ENCODE measurements at places on chromosomes 11 and 22.

DNA sequence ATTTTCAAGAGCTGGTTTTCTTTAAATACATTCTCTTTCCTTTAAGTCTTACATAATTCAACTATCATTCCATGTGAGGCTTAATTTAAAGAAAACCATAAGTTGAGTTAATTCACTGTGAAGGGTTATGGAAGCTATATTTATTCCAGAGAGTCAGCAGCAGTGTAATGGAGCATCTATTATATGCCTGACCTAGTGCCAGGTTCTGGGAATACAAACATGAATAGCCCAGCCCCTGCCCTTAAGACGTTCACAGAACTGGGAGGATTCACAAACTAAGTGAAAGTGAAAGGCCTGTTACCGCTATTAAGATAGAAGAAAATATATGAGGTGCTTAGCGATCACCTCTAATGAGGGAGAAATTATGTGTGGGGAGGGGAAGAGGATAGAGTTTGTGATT lies 408.9 kb upstream of the CCDC90B start:
- DNase-seq = no peak

DNA sequence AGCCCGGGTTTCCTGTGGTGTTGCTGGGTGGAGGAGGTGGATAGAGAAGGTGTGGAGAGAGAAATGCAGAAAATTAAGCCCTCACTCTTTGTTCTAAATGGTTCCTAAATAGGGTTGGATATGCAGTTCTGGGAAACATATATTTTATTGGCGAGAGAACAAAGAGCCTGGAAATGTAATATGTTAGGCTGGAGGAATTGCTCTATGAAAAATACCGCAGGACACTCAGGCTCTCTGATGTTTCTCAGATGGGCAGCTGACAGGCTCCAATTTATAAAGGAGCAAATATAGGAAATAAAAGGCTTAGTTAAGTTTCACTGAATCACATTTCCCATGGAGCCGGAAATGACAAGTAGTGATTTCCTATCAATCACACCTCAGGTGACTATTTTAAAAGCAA lies 428.0 kb downstream of the TMEM135 start:
- DNase-seq = no peak

GRCh38 chr11:131829725-131830124 lies 459.3 kb downstream of the NTM start:
- DNase-seq = no peak

DNA sequence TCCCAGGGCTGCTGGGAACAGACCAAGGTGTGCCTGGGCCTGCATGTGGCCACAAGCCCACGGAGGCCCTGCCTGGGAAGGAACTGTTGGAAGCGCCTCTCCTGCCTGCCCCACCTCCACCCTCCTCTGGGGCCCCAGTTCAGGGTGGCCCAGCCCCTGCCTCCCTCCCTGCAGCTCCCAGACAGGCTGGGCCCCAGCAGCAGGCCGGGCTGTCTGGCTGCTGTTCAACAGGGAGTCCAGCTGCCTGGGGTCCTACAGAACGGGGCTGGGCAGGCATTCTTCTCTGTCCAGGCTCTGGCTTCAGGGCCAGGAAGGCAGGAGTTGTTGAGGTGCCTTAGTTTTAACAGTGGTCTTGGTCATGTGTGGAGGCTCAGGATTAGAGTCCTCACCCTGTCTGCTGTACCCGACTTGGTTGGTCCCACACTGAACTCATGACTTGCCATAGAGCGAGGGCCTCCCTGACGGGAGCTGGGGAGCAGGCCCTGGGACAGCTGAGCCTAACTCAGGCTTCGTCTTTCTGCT lies 11.8 kb downstream of the PRDM11 start:
- DNase-seq = no peak

DNA sequence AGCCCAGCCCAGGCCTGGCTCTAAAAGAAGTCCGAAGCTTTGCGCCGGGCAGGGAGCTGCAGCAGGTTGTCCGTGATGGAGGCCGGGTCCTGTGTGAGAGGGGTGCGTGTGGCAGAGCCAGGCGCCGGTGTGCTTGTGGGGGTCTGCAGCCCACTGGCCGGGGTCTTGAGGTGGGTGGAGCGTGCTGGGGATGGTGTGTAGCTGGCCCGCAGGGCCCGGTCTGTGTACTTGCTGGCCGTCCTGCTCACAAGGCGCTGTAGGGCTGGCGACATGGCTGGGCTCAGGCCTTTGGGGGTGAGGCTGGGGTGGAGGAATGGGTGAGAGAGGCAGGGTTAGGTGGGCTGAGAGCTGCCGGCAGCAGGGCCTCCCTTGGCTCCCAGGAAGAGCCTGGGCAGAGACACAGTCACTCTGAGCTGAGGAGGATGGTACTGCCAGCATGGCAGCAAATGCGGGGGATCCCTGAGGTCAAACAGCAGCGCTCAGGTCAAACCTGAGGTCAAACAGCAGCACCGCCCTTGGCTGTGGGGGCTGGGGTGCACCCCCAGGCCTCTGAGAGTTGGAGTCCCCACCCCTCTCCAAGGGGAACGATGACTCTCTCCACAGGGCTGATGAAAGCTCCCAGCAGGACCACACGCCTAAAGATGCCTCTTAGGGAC lies 3.2 kb downstream of the TSSK2 start:
- DNase-seq = no peak

DNA sequence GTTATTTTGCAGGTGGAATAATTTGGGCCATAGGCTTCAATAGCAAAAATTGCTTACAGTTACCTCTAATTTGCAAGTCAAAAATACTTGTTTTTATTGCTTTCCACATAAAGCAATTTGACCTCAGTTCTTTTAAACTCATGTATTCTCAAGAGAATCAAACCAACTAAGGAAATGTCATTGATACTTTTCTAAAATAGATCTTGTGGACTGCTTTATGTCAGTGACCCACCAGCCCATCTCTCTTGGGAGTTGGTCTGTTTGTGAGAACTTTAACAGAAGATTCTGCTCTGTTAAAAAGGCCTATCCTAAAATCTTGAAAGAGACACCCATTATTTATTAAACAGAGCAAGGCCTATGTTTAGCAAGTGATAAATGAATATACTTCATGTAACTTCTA lies 75.2 kb downstream of the DDIAS start:
- DNase-seq = no peak

DNA sequence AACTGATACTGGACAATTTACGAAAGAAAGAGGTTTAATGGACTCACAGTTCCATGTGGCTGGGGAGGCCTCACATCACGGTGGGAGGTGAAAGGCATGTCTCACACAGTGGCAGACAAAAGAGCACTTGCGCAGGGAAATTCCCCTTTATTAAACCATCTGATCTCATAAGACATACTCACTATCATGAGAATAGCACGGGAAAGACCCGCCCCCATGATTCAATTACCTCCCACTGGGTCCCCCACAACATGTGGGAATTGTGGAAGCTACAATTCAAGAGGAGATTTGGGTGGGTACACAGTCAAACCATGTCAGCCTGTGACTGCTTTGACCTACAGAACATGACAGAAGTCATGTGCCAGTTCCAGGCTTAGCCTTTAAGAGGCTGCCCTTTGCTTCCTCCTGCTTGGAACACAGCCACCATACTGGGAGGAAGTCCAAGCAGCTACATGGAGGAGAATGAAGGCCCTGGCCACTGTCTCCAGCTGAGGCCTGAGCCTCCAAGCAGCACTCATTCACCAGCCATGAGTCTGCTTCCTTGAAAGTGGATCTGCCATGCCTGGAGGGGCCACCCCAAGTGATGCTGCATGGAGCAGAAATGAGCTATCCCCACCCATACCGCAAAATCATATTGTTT lies 10.9 kb upstream of the GAL start:
- no peak for DNase-seq

DNA sequence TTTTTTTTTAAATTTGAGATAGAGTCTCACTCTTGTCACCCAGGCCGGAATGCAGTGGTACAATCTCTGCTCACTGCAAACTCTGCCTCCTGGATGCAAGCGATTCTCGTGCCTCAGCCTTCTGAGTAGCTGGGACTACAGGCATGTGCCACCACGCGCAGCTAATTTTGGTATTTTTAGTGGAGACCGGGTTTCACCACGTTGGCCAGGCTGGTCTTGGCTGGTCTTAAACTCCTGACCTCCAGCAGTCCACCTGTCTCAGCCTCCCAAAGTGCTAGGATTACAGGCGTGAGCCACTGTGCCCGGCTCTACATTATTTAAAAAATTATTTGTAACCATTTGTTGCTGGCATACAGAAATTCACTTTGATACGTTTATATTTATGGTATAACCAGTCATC lies 18.6 kb downstream of the EP300 start:
- DNase-seq = no peak

DNA sequence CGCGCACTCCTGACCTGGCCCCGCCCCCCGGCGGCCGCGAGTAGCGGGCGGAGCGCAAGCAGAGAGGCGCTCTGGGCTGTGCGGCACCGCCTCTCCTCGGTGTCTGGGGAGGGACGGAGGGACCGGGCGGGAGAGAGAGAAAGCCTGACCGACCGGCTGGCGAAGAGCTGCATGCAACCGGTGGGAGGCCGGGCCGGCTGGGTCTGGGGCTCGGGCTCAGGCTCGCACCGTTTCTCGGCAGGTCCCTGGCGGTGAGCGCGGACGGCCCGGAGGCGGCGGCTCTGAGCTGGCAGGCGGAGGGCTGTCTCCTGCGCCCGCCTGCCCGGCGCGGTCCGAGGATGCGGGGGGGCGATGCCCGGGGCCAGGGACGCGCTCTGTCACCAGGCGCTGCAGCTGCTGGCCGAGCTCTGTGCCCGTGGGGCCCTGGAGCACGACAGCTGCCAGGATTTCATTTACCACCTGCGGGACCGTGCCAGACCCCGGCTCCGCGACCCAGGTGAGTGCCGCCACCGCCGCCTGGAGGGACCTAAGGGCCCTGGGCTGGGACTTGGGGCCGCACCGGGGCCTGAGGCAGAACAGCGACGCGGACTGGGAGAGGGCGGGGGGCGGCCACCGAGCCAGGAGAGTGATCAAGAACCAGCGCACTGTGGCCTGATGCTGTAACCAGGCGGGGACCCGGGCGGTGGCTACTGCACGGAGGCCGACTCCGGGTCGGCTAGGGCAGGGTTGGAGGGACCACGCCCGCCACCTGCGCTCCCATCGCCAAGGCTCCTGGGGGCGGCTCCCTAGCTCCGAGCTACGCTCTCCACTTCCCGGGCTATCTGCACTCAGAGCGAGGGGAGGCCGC lies at the start of gene SYT9:
Gene SYT9, plus strand, starts transcription at position 69 of the 847 bp plus-strand sequence. Its CDS starts 283 bp downstream, at position 352.
- no peak for DNase-seq

DNA sequence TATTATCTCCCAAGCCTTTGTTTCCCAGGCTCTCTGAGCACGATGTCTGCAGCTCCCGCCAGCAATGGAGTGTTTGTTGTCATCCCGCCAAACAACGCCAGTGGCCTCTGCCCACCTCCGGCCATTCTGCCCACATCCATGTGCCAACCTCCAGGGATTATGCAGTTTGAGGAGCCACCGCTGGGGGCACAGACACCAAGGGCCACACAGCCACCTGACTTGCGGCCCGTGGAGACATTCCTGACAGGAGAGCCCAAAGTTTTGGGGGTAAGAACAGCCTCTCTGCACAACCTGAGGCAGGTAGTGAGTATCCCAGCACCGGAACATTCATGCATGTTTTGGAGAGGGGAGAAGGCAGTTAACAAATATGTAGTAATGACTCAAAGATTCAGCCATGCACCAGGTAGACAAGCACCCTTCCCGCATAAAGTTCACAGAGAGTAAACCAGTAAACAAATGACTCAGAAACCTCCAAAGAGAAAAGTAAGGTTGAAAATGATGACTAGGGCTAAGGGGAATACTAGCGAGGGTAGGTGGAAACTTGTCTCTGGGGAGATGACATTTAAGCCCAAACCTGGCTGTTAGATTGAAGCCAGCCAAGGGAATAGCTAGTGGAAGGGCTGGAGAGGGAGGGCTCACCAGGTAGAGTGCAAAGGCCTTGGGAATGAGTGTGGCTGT lies 7.2 kb downstream of the MS4A15 start:
- no peak for DNase-seq

DNA sequence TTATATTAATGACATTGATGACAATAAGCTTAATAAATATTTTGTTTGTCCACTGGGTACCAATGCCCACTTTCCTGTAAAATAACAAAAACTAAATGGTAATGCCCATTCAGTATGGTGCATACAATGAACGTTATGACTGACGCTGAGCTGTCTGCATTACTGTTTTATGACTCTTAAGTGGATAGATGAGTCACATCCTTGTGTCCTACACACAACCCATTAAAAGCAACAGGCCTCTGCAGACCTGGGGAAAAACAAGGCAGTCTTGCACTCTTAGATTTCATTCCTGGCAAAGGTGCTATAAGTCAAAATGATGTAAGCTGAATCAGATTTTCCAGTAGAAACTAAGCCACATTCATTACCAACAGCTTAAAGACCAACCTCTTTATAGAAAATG lies 176.3 kb upstream of the TMEM45B start:
- peak; percentile 54 for DNase-seq

- DNase-seq = no peak
These were observed 195.9 kb upstream of the SESN3 start for GRCh38 chr11:95426823-95427462.

GRCh38 chr11:91178366-91178765 lies 955.5 kb upstream of the CHORDC1 start:
- no peak for DNase-seq

- DNase-seq = no peak
These were observed 46.7 kb upstream of the PARVG start for GRCh38 chr22:44133901-44134571.

DNA sequence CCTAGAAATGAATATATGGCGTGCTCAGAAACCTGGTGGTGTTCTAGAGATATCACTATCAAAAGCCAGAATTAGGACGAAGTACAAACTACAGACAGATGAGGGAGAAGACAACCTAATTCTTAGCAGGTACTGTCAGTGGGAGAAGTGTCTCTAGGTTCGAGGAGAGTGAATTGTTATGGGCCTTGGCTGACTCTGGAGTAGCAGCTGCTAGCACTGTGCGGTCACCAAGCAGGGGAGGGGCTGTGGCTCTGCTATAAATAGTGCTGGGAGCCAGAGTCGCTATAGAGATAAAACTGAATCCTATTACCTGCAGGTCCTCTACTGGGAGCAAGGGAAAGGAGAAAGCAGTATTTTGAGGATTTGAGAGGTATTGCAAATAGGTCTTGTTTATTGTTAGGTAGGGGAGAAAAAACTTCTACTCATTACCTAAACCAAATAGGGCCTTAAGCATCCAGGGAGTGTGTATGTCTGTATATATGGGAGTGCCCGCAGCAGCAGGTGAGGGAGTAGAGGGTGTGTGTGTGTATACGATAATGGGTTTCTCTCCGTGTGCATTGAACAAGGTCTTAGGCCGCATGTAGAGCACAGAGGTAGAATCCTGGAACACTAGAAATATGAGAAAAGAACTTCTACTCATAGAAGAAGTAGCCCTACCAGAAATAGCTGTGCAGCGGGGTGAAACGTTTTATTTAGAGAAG lies 2.2 kb downstream of the MADD start:
- DNase-seq = no peak

DNA sequence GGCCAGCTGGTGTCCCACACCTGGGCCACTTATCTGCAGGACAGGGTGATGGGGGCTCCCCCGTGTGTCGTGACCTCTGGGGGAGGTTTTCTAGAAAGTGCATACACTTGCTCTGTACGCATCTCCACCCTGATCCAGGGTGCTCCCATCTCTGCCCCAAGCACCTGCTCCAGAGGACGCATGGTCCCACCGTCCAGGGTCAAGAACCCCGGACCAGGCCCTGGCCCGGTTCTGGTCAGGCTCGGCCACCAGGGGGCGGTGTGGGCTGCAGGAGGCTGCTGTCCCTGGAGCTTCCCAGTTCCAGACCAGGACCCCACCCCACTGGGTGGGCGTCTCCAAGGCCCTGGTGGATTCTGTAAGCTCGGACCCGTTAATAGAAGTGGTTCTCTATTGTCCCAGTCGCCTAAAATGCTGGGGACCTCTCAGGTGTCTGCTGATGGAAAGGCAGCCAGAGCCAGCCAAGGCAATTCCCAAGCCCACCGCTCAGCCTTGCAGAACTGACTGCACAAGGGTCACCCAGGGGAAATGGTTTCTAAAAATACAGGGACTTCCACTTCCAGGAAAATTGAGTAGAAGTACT lies 34.7 kb upstream of the SEPTIN5 start:
- DNase-seq = no peak
